ENCODE measurements at places on chromosomes 4 and X.

- no peak for DNase-seq
Measured at GRCh38 chr4:159282329-159282728, 179.4 kb downstream of the RAPGEF2 start.

DNA sequence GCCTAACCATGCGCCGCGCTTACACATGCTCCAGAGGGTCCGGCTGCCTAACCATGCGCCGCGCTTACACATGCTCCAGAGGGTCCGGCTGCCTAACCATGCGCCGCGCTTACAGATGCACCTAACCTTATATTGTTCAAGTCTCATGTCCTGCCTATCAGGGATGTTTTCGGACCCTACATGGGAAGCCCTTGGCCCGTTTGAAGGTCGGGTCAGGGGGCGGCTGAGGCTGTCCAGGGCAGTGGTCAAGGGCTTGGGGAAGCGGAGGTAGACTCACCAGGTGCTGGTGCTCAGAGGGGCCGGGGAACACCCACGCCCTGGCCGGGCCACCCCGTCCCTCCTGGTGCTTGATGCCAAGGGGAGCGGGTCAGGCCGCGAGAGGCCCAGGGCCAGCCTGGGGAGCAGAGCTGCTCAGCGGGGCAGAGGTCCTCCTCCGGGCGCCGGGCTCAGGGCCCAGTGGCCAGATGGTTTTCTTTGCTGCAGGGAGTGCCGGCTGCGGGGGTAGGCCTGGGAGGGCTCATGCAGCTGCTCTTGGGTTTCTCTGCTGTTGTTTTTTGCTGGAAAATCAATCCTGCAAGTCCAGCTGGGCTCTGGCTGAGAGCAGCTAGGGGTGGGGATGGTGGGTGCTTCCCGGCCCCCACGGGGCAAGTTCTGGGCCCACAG lies 35.4 kb upstream of the SPON2 start:
- no peak for DNase-seq

- no peak for DNase-seq
Measured at GRCh38 chr4:42078184-42078801, 74.2 kb downstream of the BEND4 start.

DNA sequence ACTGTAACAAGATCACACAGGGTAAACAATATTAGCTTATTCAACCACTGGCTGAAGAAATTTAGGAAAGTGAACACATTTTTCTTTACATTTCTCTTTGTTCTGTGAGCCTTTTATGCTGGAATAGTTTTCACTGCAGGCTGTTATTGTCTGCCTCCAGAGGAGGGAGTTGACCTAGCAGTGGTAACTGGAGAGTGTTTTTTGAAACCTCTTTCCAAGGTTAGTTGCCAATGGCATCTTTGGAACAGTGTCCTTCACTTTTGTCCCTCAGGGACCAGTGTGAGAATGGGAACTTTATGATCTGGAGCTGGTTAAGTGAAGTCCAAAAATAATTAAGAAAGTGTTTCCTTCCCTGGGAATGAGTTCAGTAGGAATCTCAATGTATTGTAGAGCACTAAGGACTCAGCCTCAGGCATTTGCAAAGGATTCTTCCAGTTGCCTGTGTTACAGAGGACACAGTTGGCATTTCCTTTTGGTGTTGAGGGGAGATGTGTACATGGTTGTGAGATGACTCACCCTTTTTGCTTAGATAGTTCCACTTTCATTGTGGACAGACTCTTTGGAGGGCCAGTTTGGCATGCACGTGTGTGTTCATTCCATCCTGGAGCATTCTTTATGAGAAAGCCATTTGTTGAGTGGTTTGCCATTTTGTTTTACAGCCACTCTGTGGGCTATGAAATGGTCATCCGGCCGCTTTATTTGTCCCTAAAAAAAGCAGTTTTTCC lies 61.3 kb downstream of the AR start:
- no peak for DNase-seq

DNA sequence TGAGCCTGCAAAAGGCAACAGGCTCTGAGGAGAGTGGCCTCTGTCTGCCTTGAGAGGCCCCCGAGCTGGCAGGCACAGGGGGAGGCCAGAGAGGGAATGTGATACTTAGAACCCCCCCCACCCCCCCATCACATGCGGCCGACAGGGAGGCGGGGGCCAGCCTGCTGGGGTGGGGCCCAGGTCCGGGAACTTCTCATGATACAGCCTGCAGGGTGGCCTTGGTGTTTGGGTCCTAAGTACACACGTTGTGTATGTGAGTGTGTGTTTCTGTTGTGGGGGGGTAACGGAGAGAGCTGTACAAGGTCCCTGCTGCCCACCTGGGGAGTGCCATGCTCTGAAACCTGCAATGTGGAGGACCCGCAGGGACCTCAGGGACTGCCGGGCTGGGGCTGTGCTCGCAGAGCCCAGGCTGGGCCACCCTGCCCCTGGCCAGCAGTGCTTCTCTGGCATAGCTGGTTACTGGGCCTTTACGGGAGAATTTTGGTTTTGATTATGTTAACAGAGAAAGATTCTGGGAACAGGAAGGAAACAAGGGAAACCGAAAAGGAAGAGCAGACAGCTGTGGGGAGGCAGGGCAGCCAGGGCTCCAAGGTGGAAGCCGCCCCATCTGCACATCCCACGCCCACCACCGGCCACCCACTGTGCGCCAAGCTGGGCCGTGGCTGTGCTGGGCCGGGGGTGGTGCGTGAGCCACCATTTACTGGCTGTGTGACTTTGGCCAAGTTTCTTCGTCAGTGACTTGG lies 19.9 kb downstream of the SH3BP2 start:
- DNase-seq: no peak

DNA sequence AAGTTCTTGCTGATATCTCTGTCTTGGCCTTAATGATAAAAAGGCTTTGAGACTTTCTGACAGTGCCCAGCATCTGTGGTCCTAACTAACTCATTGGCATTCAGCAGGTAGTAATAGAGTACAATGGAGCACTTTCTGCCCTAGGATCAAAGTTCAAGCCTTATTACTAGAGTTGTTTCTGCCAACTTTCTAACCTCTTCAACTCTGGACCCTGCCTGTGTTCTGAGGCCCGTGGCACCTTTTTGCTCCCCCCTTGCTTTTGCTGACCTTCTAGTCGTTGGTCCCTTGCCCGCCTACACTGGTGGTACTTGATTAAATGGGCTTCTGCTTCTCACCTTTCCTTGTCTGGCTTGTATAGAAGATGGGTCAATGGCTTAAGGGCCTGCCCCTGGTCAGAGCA lies 126.3 kb downstream of the PPARGC1A start:
- no peak for DNase-seq

GRCh38 chr4:41061482-41062185 lies 152.7 kb downstream of the APBB2 start:
- no peak for DNase-seq

DNA sequence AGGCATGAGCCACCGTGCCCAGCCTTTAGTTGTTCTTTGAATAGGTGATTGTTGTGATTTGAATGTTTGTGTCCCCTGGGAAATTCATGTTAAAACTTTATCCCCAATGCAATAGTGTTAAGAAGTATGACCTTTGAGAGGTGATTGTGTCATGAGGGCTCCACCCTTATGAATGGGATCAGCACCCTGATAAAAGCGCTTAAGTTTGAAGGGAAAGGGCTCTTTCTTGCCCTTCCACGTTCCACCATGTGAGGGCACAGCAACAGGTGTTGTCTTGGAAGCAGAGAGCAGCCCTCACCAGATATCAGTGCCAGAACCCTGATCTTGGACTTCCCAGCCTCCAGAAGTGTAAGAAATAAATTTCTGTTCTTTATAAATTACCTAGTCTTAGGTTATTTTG lies 33.7 kb upstream of the RP2 start:
- DNase-seq: no peak

DNA sequence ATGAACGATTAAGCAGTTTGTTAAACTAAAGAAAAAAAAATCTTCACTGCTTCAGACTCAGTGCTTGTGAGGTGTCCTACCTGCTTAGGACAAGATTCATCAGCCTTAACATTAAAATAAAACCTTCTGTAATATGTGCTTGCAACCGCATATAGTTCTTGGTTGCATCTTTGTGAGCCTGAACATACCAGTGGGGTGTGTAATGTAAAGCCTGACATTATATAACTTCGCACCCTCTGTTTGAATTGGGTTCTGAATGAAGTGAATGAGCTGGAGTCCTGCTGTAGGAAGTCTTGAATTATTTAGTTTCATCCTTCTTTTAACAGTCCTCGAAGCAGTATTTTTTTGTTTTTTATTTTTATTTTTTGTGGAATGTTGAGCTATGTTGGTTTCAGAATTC lies 3.1 kb downstream of the KDM6A start:
- DNase-seq: no peak

DNA sequence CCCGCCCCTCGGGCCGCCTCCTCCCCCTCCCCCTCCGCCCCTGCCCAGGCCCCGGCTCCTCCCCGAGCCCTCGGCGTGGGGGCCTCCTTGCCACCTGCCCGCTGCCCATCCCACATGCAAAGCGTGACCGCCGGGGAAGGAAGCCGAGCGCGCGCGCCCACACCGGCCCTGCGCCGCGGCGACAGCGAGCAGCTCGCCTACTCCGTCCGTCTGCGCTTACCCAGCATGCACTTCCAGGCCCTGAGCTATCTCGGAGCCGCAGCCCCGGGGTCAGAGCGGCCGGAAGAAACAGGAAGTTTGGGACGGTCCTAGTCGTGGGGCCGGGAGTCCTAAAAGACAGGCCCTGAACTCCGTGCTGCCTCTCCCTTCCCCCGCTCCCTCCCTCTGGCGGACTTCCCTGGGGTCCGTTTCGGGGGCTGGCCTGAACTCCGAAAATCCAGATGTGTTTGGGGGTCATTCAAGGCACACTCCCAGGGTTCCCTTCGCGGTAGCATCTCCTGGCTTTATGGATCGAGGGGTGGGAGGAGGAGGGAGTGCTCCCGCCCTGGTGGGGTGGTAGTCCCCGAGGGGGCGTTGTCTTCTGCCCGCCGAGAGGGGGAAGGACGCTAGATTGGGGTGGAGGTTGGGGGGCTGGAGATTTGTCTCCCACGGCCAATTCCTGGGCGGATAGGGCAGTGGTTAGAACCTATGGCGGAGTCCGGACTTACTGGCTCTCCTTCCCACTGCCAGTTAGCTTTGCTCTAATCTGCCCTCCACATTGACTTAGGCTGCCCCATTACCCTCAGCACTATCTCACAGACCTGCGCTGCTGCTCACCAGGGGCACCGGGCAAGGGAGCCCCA lies 25.0 kb upstream of the BCORL1 start:
- DNase-seq: peak; percentile 74

DNA sequence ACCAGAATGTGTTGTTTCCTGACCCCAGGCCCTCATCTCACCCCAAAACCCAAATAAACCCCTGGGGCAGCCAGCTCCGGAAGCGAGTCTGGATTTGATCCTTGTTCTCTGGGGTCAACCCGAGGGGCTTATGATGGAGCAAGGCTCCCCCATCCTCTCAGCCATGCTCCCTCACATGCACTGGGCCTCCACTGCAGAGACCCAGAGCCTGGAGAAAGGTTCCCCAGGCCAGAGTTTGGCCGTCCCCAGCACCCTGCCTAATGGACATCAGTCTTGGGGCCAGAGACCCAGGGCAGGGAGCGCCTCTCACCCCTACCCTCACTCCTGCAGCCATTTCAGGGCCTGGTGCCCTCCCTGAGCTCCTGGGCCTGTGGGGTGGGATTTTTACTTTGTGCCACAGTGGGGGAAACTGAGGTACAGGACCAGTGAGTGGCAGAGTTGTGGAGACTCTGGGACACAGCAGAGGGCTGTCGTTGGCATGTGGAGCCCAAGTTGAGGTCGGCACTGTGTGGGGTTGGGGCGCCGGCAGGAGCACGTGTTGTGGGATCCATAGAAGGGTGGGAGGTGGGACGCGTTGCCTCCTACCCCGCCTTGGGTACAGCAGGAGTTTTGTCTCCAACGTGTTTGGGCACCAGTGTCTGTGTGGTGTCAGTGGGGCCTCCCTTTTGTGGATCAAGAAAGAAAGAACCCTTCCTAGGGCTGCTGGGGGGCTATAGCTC lies 3.6 kb downstream of the FGFR3 start:
- DNase-seq: no peak

DNA sequence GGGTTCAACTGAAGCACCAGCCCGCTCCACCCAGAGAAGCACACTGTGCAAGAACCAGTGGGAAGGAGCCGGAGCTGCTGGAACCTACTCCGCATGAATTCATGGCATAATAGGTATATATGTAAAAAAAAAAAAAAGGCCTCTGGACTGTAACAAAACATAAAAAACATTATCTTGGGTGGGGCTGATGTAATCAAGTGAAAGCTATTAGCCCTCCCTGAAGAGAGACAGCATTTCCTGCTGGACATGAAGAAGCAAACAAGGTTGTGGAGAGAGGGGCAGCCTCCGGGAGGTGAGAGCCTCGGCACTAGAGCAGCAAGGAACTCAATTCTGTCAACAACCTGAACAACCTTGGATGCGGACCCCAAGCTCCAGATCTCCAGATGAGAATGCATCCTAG lies 50.7 kb downstream of the PLAC1 start:
- DNase-seq: no peak

DNA sequence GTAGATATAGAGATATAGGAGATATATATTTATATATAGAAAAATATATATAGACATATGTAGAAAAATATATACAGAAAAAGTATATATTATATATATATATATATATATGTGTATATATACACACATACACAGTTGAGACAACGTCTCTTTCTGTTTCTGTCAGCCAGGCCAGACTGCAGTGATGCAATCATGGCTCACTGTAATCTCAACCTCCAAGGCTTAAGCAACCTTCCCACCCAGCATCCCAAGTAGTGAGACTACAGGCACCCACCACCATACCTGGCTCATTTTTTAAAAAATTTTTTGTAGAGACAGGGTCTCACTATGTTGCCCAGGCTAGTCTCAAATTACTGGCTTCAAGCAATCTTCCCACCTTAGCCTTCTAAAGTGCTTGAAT lies 426.3 kb downstream of the GPM6A start:
- DNase-seq: no peak

GRCh38 chr4:55768291-55768690 lies 51.3 kb upstream of the EXOC1L start:
- no peak for DNase-seq

DNA sequence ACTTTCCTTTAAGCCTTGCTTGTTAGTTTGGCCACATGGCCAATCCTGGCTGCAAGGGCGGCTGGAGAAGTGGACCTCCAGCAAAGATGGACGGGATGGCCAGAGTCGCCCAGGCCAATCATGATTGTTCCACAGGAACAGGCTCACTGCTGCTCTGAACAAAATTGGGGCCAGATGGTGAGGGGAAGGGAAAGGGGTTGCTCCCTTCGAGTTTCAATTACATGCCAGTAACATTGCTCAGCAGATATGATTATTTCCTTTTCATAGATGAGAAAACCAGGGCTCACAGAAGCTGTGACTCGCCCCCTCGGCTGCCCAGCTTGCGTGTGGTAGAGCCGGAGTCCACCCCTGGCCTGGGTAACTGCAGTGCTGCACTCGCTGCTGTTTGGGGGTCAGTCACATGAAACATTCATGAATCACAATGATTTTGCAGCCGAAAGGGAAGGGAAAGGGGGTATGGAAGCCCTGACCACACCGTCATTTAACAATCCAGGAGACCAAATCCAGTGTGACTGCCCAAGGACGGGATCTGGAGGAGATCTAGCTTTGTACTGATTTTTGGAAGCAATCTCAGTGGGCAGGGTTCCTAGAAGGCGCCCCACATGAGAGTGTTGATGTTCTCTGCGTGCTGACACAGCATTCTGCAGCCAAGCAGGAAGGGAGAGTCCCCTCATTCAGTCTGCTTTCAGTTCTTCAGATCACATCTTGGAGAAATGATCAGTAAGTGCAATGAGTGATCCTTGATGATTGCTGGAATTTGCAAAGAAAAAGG lies 77.3 kb upstream of the MSX1 start:
- no peak for DNase-seq

- no peak for DNase-seq
Measured at GRCh38 chrX:71177327-71177726, 32.7 kb downstream of the NLGN3 start.

Data from CD4-positive, alpha-beta T cell treated with Interleukin-4 for 1 hour (primary cell).